ENCODE measurements at places on chromosomes 2 and 18.

GRCh38 chr2:111207851-111208250 is 87.1 kb downstream of the BCL2L11 start:
- DNase-seq, result no peak

DNA sequence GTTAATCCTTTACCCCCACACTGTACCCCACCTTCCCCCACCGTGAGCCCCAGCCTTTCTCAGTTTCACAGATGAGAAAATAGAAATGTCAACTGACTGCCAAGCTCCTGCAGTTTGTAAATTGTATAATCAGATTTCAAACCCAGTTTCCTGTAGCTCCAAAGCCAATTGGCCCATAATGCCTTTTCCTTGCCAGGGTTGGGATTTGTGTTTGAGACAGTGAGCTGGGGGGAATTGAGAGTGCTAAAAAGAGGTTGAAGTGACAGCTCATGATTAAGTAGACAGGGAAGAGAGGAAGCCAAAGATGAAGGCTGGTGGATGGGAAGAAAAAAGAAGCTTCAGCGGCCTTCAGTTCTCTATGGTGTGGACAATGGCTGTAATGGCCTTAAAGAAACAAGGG is 10.7 kb downstream of the OSBPL6 start:
- DNase-seq, result no peak

DNA sequence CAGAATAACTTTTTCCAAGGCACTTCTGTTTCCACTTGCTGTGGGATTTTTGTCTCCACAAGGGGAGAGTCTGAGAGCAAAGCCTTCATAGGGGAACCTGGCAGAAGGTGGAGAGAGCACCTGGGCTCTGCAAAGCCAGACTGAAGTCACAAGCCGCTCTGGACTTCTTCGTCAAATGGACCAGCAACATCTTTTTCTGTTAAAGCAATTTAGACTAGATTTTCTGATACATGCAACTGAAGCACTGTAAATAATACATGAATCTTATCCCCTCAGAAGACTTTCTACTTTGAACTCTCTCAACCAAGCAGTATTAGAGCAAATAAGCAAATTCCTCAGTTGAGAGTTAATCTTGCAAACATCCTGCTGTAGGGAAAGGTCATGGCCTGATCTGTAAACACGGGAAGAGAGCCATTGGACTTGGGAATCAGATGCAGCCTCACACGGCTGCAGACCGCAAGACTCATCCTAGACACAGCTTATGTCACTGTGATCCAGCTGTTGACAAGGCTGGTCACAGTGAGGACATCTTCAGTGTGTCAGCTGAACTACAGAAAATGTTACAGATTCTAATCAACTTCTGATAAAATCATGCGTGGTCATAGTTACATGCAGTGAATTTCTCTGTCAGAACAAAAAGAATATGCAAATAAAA is 3.2 kb downstream of the SH3YL1 start:
- no peak for DNase-seq

GRCh38 chr2:236862961-236863728 is 222.5 kb upstream of the COPS8 start:
- DNase-seq, result peak; percentile 97

- peak; percentile 5 for DNase-seq
These were observed 449.7 kb upstream of the CHAC2 start for GRCh38 chr2:53317861-53318260.

DNA sequence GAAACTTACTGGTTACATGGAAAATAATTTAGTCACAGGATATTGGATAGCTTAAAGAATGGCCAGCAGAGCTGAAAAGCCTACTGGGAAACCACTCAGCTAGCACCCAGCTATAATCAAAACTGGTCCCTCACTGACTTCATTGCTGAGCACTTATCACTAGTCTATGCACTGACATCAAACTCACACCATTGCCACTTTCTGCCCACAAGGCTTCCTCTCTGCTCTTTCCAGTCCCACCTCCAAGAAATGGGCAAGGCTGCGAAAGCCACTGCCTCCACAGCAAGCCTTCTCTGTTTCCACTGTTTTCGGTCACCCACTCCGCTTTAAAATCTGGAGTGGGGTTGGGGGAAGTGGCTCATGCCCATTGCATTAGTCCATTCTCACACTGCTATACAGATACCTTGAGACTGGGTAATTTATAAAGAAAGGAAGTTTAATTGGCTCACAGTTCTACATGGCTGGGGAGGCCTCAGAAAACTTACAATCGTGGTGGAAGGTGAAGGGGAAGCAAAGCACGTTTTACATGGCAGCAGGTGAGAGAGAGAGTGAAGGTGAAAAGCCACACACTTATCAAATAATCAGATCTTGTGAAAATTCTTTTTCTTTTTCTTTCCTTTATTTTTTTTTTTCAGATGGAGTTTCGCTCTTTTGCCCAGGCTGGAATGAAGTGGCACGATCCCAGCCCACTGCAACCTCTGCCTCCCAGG is 77.0 kb upstream of the CERS6 start:
- DNase-seq, result no peak

DNA sequence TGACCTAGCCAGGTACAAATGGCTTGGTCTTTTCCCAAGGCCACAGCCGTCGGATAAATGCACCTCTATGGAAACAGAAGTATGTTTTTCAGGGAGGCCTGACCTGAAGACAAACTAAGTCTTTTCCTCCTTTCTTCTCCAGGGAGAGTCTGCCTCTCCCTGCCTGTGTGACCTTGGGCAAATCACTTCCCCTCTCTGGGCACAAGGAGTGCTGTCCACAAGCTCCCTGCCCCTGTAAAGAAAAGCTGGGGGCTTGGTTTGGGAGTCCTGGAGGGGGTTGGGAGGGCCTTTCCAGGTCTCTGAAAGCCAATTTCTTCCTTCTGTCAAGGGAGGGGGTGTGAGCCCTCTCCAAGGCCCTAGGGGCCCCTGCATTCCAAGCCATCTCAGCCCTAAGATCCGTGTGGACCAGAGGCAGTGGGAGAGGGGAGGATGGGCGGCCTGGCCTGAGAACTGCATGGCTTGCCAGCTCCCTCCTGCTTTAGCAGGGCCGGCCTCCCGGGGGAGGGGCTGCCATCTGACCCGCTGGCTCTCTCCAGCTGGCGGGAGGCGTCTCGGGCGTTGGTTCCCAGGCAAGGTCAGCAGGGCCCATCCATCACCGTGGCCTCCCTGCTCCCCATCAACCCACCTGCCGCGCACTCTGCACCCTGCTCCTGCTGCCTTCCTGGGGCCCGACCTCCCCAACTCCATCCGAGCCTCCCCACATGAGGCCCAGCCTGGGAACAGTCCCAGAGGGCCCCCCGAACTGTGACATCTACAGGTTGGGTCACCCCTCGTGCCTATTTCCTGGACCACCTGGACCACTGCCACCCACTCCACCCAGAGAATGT is 61.4 kb downstream of the SMAD7 start:
- DNase-seq, result no peak

DNA sequence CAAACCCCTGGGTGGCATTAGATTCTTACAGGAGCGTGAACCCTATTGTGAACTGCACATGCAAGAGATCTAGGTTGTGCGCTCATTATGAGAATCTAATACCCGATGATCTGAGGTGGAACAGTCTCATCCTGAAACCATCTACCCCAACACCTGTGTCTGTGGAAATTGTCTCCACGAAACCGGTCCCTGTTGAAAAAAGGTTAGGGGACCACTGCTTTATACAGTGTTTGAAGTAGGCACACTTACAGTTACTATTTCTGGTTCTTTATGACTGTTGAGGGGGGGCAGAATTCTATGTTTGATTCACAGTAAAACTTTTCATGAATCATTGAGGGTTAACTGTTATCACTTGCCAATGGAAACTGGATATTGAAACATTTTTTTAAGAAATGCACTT is 72.0 kb downstream of the RIF1 start:
- DNase-seq, result no peak

- no peak for DNase-seq
These were observed 53.5 kb upstream of the SPOPL start for GRCh38 chr2:138447889-138448570.

GRCh38 chr2:85621338-85621737 is 5.4 kb downstream of the USP39 start:
- no peak for DNase-seq

DNA sequence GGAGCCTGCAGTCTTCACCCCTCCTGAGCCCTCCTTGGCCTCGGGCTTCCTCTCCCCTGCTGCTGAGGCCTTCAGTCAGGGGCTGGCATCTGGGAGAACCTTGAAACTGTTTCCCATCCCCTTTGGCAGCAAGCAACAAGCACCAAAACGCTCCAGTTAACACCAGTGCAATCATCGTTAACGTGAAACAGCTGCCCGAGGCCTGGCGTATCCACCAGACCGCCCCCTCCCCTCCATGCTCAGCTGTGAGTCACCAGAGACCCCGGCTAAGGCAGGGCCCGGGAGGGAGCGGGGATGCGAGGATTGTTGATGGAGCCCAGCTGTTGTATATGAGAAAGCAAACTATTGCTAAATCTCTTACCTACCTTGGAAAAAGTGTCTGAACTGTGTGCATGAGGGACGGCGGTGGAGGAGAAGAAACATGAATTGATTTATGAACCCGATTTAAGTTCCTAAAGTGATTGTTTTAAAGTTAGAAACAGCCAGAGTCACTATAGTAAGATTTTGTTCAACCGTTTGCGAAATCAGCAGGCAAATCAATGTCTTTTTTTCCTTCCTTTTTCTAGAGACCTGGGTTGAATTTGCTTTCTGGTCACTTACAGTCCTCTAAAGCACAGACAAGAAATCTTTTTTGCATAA is 5.2 kb downstream of the ZFP36L2 start:
- DNase-seq, result peak; percentile 97

DNA sequence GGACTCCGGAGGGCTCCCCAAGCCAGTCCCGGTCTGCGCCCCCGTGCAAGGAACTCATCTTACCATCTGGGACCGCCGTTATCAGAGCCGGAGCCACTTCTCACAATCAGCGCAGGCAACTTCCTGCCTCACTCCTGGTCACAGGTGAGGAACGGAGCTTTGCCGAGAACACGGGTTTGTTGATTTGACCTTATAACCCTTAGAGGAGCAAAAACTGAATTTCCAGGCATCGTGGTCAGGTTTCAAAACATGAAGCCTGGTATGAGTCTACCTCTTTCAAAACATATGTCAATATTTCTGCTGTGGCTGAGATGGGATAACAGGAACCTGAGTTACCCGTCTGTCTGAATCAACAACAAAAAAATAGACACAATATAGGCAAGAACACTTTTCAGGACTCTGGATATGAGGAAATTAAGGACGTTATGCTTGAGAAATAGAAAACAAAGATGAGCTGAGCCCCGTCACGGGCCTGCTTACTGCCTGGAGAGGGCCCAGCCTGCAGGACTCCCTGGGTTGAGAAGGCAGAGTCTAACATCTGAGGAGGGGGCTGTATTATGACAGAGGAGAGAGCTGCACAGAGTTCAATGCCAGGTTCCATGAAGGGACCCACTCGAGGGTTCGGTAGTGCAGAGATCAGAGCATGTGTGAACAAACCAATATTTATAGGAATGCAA is 148.7 kb downstream of the NDUFA10 start:
- DNase-seq, result no peak

- DNase-seq, result no peak
These were observed 28.5 kb downstream of the ZNF516 start for GRCh38 chr18:76466410-76466991.

- DNase-seq, result no peak
These were observed 55.0 kb upstream of the CTDP1 start for GRCh38 chr18:79624356-79625170.

DNA sequence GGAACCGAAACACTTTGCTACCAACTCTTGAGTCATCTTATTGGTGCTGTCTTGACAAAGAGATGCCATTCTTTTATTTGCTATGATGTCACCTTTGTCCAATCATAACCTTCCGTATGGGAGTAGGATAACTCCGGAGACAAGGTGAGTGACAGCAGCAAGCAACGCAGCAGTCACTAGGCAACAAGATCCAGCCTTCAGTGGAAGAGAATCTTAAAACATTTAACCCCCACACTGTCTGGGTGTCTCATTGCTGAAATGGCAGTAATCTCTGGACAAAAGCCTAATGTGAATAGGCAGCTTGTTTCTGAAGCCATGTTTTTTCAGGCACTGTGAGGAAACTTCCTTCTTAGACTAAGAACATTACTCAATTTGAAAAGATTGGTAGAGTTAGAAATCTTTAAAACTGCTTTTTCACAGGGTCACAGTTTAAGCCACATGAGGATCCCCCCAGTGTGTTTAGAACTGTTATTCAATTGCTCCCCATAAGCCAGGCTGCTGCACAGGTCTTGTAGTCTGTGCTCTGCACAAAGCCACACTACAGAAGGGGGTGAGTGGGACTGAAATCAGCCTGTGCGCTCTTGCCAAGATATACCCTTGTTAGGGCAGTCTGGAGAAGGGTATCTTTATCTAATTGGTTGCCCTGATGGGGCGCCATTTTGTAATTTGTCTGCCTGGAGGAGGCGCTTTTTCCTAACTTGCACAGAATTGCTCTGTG is 131.5 kb upstream of the STON1 start:
- no peak for DNase-seq

DNA sequence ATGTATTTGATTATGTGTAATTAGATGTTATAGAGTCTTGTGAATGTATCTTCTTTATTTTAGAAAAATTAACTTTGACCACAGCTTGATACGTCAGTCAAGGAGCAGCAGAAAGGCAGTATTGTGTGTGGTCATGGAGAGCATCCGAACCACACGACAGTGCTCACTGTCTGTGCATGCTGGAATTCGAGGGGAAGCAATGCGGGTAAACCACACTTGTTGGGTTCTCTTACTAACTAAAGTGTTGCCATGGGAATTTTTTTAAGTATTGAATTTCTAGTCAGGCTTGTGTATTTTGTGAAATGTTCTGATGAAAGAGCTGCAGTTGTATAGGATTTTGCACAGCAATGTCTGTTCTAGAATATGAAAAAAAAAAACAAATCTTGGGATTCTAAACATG is 4.8 kb downstream of the PJVK start:
- no peak for DNase-seq

GRCh38 chr18:37019157-37019827 is 190.4 kb downstream of the KIAA1328 start:
- peak; percentile 8 for DNase-seq
